ENCODE measurements at places on chromosomes 7 and 10.

DNA sequence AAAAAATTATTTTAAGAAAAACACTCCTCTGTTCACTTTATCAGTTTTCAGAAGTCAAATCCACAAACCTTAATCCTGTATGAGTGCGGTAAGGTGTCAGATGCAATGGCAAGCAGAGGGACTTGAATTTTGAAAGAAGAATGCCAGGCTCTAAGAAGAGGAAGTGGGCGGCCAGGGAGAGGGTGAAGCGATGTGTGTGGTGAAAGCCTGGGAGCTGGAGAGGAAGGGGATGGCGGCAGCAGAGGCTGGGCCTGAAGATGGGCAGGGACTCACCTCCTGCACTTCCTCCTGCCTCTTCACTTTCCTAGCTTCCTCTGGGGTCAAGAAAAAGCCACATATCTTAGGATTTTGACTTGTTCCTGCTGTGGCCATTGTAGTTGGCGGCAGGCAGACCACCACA is 609.6 kb downstream of the PARD3 start:
- DNase-seq, result no peak

DNA sequence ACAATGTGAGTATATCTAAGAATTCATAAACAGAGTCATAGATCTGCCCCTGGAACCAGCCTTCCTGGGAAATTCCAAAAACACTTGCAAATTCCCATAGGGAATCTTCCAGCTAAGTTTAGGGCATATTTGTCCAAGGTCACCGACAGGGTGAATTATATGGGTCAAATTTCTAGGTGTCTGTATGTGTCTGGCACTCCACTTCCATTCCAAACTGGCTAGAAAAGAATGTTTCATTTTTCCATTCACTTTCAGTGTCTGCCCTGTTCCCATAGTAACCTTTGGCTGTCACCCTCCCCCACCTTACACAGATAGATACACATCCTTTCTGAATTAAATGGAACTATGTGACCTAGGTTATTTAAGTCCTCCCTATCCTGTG is 230.9 kb downstream of the CREB5 start:
- no peak for DNase-seq

DNA sequence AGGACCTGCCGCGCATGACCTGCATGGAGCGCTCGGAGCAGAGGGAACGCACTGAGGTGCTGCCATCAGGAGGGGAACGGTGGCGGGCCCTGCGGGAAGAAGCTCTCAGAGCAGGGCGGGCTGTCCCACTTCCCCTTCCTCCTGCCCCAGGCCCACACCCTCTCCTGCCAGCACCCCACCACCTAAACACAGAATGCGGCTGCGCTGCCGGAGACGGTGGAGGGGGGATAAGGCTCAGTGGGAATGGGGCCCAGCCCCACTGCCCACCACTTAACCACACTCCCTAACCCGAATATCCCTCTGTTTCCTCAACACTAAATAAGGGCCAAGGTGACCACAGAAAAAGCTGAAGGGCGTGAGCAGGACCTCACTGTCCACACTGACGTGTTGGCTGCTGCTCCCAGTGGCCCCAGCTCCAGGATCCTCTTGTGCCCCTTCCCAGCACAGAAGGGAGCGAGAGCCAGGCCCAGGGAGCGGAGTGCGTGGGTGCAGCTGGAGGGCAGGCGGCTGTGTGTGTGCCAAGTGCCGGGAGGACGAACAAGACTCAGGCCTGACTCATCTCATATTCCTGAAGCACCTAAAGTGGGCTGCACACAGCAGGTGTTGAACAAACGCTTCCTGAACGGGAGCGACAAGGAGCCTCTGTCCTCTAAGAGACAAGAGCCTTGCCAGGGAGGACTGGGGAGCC is 116.8 kb downstream of the MAD1L1 start:
- no peak for DNase-seq

- no peak for DNase-seq
Measured at GRCh38 chr7:36658335-36659171, 65.7 kb downstream of the AOAH start.

DNA sequence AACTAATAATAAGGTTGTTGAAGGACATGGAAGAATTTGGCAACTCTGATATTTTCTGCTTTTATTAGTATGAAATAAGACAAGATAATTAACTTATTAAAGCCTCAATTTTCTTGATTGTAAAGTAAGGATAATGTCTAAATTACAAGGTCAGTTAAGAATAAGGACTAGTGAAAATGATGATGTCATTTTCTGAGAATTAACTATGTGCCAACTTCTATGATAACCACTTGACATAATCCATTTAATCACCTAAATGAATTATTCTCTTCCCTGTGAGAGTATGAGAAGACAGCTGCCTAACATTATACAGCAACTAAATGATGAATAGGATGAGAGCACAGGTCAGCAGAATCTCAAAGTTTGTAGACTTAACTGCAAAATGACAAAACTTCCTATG is 1153.4 kb upstream of the POT1 start:
- no peak for DNase-seq

DNA sequence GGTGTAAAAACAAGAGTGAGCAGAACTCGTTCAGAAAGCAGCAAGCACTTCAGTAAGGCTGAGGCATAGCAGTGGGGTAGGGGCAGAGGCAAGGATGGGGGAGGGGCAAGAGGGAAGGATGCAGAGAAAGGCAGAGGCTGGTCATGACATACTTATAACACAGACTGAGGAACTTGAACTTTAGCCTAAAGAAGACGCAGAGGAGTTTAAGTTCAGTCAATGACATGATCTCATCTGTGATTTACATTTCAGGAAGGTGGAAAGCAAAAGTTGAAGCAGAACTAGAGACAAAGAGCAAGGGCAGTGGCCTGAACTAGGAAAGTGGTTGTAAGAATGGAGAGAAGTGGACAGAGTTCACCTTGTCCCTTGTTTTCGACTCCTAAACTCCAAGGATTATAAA is 15.8 kb downstream of the MACC1 start:
- no peak for DNase-seq

GRCh38 chr10:29471544-29471859 is 163.3 kb downstream of the SVIL start:
- no peak for DNase-seq

DNA sequence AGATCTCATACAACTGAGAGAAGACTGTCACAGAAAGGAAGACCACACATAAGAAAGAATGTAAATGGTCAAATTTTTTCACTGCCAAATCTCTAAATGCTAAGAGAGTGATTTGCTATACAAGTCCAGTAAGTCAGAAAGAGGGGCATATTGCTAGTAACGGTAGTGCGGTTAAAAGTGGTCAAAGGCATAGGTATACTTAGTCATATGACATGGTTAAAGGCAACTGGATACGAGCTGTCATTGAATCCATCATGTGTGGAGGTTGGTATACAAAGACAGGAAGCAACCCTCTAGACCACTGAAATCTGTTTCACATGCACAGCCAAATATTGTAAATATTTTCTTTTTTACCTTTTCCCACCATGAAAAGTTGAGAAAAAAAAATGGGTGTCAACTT is 4.8 kb downstream of the INHBA start:
- no peak for DNase-seq

- no peak for DNase-seq
Measured at GRCh38 chr7:33109758-33110238, 594 bp upstream of the RP9 start.

DNA sequence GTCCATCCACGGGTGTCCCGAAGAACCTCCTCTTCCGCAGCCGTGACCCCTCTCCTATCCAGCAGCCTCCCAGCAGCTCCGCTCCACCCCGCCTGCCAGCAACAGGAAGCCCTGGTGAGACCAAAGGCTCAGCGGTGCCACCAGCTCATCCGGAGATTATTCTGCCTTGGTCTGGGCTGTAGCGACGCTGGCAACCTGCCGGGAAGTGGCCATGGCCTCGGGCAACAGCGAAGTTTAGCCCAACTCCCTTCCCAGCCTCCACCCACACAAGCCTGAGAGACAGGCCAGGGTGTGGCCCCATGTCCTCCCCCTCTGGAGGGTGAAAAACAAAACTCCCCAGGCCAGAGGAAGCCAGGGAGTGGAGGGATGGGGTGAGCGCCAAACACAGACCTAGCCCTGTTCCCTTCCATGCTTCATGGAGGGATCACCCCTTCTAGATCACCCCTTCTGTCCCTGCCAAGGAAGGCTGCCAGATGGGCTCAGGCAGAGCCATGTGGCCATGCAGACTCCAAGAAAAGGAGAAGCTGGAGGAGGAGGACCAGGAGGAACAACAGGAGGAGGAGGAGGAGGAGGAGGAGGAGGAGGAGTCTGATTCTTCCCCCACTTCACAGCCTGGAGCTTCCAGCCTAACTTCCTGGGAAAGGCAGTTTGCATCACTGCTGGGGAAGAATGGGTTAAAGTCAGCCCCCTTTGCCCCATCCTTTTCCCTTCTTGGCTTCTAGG is 918 bp downstream of the CALHM2 start:
- DNase-seq, result peak; percentile 6

- no peak for DNase-seq
Measured at GRCh38 chr10:11499425-11500071, 111.9 kb downstream of the USP6NL start.

- no peak for DNase-seq
Measured at GRCh38 chr7:21355406-21355874, 72.4 kb upstream of the SP4 start.

- no peak for DNase-seq
Measured at GRCh38 chr7:47420122-47420780, 161.7 kb downstream of the TNS3 start.

- DNase-seq, result no peak
Measured at GRCh38 chr7:8133188-8133848, 128.6 kb downstream of the ICA1 start.

- no peak for DNase-seq
Measured at GRCh38 chr10:6141296-6142151, 52.7 kb downstream of the RBM17 start.

- no peak for DNase-seq
Measured at GRCh38 chr7:69630292-69630691, 32.0 kb downstream of the AUTS2 start.

DNA sequence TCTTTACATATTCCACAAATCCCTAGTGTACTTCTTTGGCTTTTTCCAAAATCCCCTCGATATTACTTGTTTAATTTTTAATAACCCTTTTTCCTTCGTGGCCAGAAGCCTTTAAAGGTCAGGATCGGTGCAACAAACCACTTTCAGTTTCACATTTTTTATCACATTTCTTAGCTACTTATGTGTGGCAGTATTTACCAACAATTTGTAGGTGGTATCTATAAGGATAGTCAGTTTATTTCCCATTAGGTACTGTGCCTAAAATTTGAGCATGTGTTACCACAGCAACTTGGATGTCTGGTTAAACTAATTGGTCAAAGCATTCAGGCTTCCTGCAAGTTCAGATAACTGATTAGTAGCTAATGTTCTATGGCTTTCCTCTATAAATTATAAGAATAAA is 104.9 kb downstream of the CDK14 start:
- no peak for DNase-seq

DNA sequence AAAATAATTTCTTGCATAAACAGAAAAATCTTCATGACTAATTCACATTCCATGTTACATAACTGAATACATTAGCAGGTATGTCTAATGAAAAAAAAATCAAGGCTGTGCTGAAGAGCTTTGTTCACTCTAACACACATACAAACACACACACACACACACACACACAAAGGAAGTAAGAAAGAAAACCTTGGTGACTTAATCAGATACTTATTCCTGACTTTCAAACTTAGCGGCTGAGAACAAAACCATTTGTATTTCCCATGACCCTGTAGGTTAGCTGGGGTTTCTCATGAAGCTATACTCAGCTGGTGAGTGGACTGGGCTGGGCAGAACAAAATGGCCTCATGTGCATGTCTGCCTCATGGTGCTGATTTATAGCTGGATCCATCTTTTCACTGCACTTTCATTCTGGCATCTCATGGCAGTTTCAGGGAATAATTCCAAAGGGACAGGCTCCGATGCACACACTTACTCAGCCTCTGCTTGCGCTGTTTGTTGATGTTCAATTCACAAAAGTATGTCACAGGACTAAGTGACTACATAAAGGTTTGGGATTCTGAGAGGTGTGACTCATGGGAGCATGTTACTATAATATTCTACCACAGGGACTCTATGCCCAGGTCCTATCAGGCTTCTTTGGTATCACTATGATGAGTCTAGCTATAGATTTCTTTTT is 161.2 kb downstream of the PCLO start:
- DNase-seq, result no peak

GRCh38 chr10:127523476-127523875 is 25.6 kb upstream of the NPS start:
- DNase-seq, result no peak

GRCh38 chr7:143257501-143257900 is 5.7 kb upstream of the GSTK1 start:
- DNase-seq, result no peak

GRCh38 chr10:92150823-92151222 is 140.1 kb downstream of the CPEB3 start:
- no peak for DNase-seq

GRCh38 chr10:4051011-4051640 is 266.1 kb upstream of the KLF6 start:
- no peak for DNase-seq

DNA sequence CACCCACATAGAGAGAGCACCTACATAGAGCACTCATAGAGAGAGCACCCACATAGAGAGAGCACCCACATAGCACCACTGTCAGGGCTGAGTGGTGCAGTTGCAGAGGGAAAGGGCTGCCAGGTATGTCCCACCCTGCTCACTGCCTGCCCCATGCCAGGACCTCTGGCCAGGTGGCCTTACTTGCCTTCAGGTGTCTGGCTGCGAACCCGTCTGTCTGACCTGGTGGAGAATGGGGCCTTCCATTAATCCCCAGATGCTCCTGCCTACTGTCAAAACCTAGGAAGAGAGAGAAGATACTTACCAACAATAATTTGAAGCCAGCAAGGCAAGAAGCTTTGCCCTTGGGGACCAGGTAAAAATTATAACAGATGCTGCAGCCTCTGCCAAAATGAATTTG is 51.1 kb downstream of the INSIG1 start:
- DNase-seq, result no peak

Data from stimulated activated CD8-positive, alpha-beta memory T cell treated with anti-CD3 and anti-CD28 coated beads, Interleukin-4, amount 100 ng/mL, for 1 hour (primary cell).